Fibroblast of upper back skin (primary cell): ENCODE measurements at places on chromosomes 5 and 9.

DNA sequence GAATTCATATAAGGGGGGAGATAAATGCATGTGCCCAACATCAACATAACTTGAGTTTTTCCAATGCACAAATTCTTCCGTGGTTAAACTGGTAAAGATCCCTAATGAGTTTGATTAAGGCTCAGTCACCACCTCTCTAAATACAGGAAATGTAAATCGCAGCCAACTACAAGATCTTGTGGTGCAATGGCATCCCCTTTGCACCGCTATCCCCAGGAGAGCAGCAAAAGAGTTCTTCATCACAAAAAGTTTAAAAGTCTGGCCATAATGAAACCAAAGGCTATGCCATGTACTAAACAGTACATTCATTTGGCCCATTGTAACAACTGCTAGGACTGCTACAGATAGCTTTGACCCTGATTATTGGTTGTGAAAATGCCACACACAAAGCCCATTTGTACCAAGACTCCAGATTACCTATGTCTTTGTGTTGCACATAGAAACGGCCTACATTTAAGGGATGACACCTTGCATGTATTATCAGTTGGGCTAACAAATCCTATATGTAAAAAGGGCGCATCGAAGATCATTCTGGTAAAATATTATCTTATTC, 44.5 kb downstream of the ZNF608 start:
- no peak for DNase-seq

- peak; percentile 89 for DNase-seq
These were observed 1069.1 kb upstream of the DMAC1 start for GRCh38 chr9:8868632-8869031.

DNA sequence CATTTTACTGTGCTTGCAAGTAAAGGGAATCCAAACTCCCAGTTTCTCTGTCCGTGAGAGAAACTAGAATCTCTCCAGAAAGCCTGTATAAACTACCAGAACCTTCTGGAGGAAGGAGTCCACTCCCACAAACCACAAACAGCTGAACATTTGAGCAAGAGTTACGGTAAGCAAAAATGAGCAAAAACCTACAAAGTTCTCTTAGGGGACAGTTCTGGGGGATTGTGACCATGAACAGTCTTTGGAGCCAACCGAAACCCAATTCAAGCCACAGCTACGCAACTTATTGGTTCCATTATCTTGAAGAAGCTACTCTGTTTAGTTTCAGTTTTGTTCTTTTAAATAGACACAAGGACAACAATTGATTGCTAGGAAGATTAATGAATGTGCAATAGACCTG, 330.6 kb downstream of the ASTN2 start:
- DNase-seq = no peak

DNA sequence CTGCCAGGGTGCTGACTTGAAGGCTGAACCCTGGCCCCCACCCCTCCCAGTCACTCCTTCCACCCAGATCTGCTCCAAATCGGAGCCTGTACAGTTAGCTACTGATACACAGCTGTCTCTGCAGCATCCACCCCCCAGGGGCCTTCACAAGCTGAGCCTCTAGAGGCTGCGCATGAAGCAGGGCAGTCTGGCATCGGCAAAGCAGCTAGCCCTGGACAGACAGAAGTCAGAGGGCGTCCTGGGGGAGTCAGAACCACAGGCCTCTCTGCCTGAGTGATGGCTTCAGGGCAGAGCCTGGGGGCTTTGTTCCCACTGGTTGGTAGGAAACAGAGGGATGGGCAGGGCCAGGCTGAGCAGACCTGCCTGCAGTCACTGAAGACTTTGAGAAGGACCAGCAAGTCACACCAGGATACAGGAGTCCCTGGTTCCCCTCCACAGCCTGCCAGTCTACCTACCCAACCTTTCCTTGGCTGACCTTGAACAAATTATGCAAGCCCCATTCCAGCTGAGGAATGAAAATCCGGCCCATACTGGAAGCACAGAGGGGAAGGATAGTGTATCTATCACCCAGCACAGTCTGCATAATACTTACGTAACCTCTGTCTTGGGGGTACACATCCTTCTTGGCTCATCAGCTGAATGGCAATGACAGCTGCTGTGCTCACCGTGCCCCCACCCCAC, 8.8 kb downstream of the VDAC1 start:
- no peak for DNase-seq

GRCh38 chr5:79395296-79395695, 118.6 kb downstream of the HOMER1 start:
- DNase-seq = no peak

GRCh38 chr5:170336065-170336464, 38.5 kb upstream of the LCP2 start:
- DNase-seq = no peak

DNA sequence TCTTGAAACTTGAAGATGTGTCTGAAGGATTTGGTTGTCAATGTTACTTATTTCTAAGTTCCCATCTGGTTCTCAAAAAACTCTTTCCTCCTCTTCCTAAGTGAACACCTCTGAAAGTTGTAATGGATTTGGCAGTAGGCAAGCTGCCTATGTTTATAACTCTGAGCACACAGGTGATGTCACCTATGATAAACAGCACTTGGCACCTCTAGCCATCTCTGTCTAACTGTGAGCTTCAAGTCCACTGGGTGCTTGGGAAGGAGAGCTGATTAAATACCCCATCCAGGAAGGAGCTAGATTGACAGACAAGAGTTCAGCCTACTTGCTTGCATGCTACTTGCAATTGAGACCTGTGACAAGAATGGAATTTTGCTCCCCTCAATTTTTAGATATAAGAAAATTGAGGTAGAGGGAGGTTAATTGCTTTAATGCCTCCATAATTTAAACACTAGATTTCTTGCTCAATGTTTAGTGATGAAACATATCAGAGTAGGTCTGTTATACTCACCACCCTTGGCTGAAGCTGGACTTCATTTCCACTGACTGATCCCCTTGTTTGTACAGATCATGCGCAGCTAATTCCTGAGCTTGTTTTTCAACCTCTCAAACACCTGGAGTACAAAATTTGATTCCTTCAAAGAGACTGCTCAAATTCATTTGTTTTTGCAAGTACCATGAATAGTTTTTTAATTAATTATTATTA, 49.9 kb downstream of the PDE4D start:
- DNase-seq = no peak

- DNase-seq = no peak
These were observed 47.0 kb upstream of the CLK4 start for GRCh38 chr5:178673801-178674295.

DNA sequence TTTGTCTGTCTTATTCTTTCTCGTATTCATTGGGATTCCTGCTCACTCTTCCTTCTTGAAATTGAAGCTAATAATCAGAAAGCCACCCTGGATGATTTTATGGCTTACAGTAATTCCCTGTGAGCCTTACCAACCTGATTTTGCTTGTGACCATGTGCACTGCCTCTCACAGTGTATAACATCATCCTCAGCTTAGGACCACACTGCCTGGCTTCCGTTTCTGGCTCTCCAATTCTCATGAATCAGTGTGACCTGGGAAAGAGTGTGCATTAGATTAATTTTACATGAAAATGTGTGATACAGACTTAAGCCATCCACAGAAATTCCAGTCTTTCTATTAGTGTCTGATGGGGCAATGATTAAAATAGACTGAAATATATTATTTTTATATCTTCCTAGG, 126.8 kb upstream of the DMRT1 start:
- no peak for DNase-seq

DNA sequence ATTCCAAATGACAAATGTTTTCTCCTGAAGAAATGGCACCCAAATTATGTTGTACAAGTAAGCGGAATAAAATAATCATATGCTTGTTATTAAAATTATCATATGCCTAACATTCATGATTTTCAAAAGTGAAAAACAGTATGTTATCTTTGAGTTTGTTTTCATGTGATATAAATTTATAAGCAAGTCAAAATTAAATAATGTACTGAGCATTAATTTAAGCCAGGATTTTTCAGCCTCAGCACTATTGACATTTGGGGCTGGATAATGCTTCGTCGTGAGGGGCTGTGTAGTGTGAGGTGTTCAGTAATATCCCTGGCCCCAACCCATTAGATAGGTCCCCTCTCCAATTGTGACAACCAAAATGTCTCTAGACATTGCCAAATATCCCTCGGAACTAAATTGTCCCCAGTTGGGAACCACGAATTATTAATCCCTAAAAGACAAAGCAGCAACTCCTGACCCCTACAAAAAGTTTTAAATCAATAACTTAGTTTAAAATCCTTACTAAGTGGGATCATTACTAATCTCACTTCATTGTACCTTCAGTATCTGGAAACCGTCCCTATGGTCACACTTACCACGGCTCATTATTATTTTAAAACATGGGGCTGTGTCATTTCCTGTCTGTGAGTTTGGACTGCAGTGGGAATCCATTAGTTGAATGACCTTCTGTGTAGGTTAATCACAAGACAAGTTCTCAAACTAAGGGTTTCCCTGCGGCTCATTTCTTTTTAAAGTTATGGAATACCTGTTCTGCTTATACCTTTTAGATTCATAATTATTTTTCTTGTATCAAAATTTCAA, 1.3 kb upstream of the NNT start:
- DNase-seq = peak; percentile 26

DNA sequence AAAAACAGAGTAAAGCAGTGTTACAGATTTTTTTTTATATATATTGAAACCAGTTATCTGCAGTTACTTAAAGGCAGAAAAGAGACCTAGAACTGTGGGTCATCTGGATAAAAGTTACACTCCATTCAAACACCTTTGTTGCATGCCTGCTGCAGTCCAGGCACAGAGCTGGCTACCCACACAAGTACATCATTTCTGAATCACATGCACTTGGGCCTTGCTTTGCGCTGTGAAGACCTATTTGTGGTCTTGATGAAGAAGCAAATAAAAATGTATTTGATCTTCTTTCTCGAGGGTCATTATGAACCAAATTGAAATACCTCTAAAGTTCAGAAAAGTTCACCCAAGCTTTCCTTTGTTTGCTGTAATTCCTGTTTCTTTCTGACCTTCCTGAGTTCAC, 503.0 kb upstream of the ZNF608 start:
- peak; percentile 10 for DNase-seq

DNA sequence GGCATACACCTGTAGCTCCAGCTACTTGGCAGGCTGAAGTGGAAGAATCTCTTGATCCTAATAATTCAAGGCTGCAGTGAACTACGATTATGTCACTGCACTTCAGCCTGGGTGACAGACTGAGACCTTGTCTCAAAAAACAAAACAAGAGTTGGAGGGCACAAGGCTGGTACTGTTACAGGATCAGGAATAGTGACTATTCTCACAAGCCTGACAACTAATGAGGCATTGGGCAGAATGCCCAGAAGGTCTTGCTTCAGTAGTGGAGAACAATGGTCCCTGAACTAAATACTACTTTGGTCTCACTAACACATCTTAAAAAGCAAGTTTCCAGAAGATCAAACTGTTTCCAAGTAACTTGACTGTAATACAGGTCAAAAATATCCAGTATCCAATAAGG, 182.9 kb upstream of the RFX3 start:
- peak; percentile 19 for DNase-seq

DNA sequence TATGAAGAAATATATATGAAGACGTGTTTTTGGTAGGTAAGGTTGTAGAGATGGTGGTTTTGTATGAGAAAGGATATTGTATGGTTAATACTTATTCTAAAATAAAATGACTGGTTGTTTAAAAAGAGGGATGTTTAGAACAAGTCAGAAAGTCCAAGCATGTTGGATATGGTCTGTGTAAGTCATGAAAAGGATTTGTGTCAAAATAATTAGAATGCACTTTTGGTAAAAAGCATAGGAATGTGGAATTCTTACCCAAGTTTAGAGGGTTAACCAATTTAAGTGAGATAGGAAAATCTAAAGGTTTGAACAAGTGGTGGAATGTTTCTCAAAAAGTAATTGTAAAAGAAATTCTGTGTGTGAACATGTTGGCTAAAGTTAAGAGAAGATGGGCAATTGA, 1556.5 kb upstream of the C9orf72 start:
- no peak for DNase-seq

- DNase-seq = no peak
These were observed 330.6 kb downstream of the ACTL7B start for GRCh38 chr9:108525186-108525585.

- DNase-seq = peak; percentile 37
These were observed 148.8 kb downstream of the IRX2 start for GRCh38 chr5:2602451-2603271.

GRCh38 chr5:146945617-146946084, 67.1 kb upstream of the PPP2R2B start:
- DNase-seq = no peak

DNA sequence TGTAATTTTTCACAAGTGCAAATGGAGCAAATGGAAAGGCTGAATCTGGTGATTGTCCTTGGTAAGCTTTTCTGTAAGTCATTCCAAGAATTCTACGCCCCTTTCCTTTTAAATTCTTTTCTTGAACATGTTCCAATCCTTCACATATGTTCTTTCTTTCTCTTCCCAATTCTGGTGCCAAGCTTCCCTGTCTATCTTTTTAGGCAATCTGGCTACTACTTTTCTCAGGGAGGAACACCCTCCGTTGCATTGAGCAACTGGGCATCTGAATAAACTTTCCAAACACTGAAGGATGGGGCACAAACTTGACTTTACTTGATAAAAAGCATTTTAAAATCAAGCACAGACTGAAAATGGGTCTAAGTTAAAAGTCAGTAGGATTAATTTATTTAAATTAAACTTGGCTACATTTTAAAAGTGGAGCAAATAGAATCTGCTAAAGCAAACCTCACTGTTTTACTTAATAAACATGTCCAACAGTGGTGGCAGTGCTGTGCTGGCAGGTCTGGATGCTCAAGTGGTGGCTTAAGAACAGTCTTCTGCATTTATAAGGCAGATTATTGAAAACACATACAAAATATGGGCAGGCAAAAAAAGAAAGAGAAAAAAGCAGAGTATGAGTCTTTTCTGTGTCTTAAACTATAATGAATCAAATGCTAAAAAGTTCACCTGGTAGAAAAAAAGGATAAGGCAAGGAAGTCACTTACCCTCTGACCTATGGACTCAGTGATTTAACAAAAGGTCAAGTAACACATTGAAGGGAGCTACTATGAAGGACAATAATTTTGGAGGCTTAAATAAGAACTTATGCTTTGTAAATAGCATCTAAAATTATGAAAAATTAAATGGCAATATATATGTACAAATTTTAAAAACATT, 5.4 kb downstream of the ELL2 start:
- peak; percentile 75 for DNase-seq

GRCh38 chr5:173456751-173457171, 128.5 kb upstream of the STC2 start:
- peak; percentile 32 for DNase-seq

DNA sequence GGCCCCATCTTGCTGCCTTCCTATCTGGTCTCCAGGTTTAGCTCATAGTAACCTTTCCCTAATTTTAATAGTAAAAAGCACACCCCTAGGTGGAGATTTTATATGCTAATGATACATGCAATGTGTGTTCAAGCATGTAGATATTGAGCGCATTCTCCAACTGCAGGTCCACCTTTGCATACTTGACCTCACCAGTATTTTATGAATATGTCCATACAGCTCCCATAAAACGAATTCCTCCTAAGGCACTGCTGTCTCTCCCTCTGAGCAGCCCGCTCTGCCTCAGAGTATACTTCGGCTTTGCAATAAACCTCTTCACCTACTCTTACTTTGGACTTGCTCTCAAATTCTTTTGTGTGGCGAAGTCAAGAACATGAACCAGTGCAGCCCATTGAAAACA, 153.3 kb downstream of the RAB3C start:
- no peak for DNase-seq

GRCh38 chr5:125390326-125390725, 643.9 kb upstream of the ZNF608 start:
- DNase-seq = no peak

GRCh38 chr5:33903118-33903517, 11.3 kb upstream of the ADAMTS12 start:
- DNase-seq = no peak
